ENCODE measurements at places on chromosomes 3 and 15.

GRCh38 chr15:75361989-75362641, 6.3 kb downstream of the MAN2C1 start:
- DNase-seq, result no peak

DNA sequence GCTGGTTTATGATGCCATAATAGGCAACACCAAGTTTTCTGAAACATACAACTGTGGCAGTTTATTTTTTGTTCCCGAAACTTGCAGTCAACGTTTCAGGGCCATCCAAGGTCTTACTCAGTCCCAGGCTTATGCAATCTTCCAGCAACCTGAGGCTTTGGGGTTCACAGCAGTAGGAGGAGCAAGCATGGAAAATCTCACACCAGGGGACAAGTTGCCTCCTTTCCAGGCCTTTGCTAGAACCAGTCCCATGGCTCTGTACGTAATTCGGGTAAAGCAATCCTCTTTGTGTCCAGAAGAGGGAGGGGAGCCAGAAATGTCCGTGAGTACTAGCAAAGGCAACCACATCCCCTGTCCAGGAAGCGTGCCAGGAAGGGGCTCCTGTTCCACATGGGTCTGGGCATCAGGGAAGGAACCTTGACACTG, 4.7 kb upstream of the FAM240A start:
- no peak for DNase-seq

DNA sequence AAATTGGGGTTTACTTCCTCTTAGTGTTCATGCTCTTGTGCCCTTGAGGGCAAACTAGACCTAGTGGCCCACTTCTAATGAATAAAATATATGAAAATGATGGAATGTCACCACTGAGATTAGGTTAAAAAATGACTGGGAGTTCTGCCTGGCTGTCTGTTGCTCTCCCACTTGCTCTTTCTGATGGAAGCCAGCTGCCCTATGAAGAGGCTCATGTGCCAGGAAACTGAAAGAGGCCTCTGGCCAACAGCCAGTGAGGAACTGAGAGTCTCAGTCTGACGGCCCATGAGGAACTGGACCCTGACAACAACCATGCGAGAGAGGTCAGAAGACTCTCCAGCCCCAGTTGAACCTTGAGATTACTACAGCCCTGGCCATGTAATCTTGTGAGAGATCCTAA, 107.1 kb upstream of the FHIT start:
- DNase-seq, result no peak

DNA sequence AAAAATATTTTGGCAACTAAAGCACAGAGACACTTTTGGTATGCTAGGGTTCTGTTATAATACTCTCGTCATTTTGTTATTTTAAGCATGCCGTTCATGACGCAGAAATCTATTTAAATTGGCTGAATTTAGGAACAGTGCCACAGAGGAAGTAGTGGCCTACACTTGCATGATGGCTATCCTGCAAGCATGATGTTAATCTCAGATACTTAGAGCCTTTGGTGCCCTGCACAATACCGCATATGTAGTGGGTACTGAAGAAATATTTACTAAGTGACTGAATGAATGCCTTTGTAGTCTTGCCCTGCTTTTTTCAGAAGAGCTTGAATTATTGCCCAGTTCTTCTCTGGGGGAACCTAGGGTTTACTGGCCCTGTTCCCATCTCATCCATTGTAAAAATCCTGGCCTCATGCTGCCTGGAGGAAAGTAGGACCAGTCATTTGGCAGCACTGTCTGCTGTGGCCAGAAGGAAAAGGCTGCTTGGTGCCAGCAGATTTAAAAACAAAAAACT, 79.0 kb downstream of the SERPINI1 start:
- no peak for DNase-seq

DNA sequence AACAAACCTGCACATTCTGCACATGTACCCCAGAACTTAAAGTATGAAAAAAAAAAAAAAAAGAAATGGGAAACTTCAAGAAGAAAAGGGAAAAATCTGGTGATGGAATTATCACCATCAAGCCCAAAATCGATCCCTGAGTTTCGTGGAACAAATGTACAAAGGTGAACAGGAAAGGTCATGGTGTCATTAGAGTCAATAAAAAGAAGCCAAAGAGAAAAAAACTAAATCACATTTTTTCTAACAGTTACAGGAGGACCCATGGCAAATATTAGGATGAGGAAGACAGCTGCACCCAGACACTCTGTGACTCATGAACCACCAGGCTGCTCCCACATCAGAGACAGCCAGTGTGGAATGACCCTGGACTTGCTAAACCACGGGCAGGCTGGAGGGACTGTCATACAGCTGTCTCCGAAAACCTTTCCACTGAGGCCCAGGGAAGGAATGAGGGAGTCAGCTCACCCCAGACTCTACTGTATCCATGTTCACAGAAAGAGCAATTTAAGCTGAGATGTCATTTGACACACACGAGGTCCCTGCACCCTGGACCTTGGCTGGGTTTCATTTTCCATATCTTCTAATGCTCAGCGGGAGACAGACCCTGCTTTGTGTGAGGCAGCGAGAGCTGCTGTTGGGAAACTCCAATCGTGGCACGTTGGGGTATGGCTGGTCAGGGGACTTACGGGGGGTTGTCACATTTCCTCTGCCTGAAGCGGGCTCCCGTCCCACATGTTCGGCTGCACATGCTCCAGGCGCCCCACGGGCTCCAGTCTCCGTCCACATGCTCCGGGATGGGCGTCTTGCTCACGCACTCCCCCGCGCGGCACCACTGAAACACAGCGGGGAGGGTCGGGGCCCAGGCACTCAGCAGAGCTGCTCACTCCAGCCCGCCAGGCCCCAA, 210.2 kb downstream of the ADAMTS17 start:
- peak; percentile 19 for DNase-seq

Measured in retina (tissue), 1 donor.